ENCODE measurements at places on chromosomes 7 and 10.

DNA sequence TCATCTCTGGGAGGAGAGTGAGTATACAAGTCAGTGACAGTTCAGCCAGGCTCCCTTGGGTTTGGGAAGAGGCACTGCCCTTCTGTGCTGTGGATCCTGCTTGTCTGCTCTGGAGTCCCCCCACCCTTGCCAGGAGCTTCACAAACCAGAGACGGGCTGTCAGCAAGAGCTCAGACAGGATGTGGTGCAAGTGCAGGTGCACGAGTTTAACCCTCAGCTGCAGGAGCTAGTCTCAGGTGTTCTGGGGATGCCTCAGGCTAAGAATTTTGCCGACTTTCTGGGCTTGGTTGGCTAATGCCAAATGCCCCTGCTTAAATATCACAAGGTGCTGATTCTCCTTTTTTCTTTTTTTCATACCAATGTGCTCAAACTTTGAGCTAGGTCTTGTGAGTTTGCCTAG, 22.3 kb downstream of the ZNF783 start:
- DNase-seq, result no peak

- DNase-seq, result no peak
Observed at GRCh38 chr10:16491933-16492332, 29.7 kb downstream of the C1QL3 start.

- no peak for DNase-seq
Observed at GRCh38 chr7:156334636-156335035, 305.9 kb upstream of the RNF32 start.

DNA sequence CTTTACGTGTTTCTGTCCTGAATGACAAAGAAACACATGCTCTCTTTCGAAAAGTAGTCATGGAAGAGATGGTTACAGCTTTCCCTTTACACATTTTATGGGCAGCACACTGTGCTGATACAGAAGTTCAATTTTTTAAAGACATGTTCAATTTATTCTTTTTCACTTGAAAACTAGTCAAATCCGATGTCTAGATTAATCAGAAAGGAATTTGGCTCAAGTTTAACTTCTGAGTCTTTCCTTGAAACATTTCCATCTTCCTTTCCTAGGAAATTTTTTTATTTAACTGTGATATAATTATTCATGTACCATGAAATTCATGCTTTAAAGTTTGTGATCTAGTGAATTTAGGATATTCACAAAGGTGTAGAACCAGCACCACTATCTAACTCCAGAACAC, 360.1 kb downstream of the TNS3 start:
- DNase-seq, result no peak

GRCh38 chr7:159125104-159125954, 19.3 kb downstream of the VIPR2 start:
- no peak for DNase-seq

DNA sequence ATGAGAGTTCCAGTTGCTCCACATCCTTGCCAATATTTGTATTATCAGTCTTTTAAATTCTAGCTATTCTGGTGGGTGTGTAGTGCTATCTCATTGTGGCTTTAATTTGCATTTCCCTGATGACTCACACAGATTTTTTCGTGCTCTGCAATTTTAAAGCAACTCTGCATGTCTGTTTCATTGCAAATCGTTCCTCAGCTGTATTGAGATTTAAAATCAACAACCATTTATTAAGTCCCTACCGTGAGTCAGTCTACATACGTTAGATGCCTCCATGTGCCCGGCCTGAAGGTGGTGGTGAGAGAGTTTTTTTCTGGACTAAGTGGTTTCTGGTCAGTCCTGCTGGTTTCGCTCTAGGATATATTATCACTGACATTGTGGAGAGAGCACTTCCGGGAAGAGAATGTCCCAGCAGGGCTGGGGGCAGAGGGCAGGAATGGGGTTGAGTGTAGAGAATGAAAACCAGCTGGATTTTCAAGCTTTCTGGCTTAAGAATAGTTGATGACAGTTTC, 8.4 kb upstream of the HYCC1 start:
- DNase-seq, result no peak

DNA sequence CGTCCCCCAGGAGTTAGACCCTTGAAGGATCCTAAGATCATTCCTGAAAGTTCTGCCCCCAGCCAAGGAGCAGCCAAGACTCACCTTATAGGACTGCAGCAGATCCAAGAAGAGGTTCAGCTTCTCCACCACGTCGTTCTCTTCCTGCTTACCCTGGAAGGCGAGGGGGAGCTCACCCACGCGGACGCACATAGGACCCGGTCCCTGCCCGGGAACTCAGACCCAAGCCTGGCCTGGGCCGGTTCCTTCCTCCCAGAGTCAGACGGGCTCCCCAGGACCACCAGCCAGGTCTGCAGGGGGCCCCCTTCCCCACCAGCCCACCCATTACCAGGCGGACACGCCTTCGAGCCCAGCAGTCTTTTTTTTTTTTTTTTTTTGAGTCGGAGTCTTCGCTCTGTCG, 15.6 kb downstream of the NUDT1 start:
- DNase-seq, result no peak
